ENCODE measurements at places on chromosomes 5 and 9. TPM values are rescaled to one million over a fixed set of nuclear protein-coding genes. Genes with fewer than 3 reads are reported as not detected.
A peak's percentile ranks its signal among the peaks of the same experiment; 100 is the strongest.

DNA sequence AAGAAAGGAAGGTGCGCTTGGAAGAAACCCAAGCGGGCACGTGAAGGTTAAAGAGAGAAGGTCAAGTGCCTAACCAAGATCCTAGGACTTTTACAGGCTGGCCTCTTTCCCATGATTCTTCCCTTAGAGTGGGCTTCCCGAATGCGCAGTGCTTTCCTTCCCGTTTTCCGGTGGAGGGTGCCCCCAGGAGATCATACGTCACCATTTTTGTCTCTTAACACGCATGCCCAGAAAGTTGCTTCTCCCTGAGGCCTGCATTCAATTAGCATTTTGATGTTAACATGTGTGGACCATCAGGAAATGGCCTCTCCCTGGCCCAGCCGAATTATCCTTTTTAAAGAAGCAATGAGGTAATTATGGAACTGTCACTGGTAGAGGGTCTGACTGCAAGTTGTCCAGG is 1.9 kb upstream of the RUSC2 start:
- H3K27me3 ChIP-seq, result no peaks in the 10 kb centered on the region
- H3K4me1 ChIP-seq, result peaks cover 4% of the 10 kb centered on the region
- no peaks in the 10 kb centered on the region for H3K36me3 ChIP-seq

DNA sequence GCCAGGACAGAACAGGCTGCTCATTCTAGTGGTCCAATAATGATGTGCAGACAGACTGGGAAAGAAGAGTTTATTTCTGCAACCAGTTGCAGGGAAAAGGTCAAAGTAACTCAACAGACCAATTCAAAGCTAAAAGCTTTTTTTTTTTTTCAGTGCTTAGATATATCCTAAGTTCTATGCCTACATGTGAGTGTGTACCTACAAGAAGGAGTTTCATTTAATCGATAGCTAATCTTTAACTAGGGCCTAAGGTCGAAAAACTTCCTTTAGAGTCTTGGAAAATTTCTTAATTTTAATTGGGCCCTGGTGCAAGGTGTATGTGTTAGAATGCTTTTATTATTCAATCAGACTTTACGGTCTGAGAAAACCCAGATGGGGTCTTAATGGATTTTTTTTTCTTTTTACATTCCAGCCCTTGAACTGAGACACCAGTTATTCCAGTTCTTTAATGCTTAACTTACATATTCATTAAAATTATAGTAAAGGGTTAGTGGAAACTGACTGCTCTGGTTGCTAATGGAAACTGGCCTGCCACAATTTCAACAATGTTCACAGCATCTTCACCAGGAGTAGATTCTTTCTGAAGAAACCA is 365.3 kb downstream of the MTRR start:
- H3K4me3 ChIP-seq, result no peak overlapping the region
- H3K27ac ChIP-seq, result no peak overlapping the region
- no peak for DNase-seq
- no peaks in the 10 kb centered on the region for H3K27me3 ChIP-seq

GRCh38 chr5:91976451-91976850 is 593.3 kb upstream of the ARRDC3 start:
- H3K4me1 ChIP-seq, result no peaks in the 10 kb centered on the region
- no peaks in the 10 kb centered on the region for H3K36me3 ChIP-seq
- no peak overlapping the region for H3K4me3 ChIP-seq
- no peaks in the 10 kb centered on the region for H3K27me3 ChIP-seq
- no peak overlapping the region for H3K27ac ChIP-seq

Gene CDKN2B
- not detected for total RNA-seq

GRCh38 chr5:131461742-131462141 is 173.3 kb downstream of the RAPGEF6 start:
- H3K4me1 ChIP-seq, result peaks cover 16% of the 10 kb centered on the region
- peak overlapping the region; percentile 7 for H3K27ac ChIP-seq
- no peak for DNase-seq
- no peaks in the 10 kb centered on the region for H3K27me3 ChIP-seq

DNA sequence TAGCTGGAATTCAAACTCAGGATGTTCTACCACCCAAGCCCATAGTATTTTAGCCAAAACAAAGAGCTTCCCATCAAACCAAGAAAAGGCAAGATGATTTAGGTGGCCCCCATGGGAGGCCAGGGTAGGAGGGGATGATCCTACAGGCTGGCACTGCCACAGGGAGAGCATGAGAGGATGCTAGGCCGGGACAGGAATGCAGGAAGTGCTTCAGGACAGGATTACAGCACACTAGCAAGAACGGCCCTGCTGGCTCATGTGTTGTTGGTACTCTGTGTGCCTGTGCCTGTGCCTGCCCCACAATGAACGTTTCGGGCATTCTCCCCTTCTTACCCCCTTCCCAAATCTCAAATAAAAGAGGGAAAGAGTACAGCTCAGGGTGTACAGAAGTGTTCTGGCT is 110.7 kb upstream of the TRIM32 start:
- no peak for DNase-seq
- H3K27ac ChIP-seq, result no peak overlapping the region
- H3K4me3 ChIP-seq, result no peak overlapping the region
- no peaks in the 10 kb centered on the region for H3K36me3 ChIP-seq

DNA sequence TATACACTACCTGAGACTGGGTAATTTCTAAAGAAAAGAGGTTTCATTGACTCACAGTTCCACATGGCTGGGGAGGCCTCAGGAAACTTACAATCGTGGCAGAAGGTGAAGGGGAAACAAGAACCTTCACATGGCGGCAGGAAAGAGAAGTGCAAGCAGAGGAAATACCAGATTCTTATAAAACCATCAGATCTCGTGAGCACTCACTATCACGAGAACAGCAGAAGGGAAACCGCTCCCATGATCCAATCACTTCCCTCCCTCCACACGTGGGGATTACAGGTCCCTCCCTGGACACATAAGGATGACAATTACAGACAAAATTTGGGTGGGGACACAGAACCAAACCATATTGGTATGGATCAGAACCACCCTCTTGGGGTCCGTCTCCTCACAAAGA is 44.2 kb upstream of the SPIN1 start:
- DNase-seq, result no peak
- H3K4me3 ChIP-seq, result no peak overlapping the region
- no peaks in the 10 kb centered on the region for H3K4me1 ChIP-seq
- H3K27ac ChIP-seq, result no peak overlapping the region

Gene MLANA
- not detected for total RNA-seq

GRCh38 chr5:143436871-143437270 is 33.4 kb upstream of the NR3C1 start:
- DNase-seq, result no peak
- no peaks in the 10 kb centered on the region for H3K36me3 ChIP-seq
- peaks cover 20% of the 10 kb centered on the region for H3K4me1 ChIP-seq
- no peaks in the 10 kb centered on the region for H3K27me3 ChIP-seq
- no peak overlapping the region for H3K27ac ChIP-seq
- no peak overlapping the region for H3K4me3 ChIP-seq

Data from naive thymus-derived CD4-positive, alpha-beta T cell (primary cell).